ENCODE measurements at places on chromosomes 7 and 10.

GRCh38 chr7:16804674-16805439, at the start of gene AGR2:
TSS of gene AGR2 (minus strand) at chr7:16804999. CDS start at chr7:16801796, 3,203 bp downstream.
- DNase-seq = no peak

DNA sequence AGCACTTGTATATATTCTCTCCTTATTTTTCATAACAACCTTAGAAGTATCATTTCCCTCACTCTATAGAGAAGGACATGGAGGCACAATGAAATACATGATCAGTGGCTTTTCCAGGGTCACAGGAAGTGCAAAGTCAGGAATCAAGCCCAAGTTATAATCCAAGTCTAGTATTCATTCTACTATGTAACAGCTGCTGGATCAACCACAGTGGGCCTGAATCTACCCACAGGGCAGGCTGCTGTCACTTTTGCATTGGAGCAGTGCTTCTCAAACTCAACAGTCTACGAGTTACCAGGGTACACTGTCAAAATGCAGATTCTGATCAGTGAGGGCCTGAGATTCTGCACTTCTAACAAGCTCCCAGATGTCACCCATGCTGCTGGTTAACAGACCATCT, 18.3 kb downstream of the ZDHHC16 start:
- no peak for DNase-seq

DNA sequence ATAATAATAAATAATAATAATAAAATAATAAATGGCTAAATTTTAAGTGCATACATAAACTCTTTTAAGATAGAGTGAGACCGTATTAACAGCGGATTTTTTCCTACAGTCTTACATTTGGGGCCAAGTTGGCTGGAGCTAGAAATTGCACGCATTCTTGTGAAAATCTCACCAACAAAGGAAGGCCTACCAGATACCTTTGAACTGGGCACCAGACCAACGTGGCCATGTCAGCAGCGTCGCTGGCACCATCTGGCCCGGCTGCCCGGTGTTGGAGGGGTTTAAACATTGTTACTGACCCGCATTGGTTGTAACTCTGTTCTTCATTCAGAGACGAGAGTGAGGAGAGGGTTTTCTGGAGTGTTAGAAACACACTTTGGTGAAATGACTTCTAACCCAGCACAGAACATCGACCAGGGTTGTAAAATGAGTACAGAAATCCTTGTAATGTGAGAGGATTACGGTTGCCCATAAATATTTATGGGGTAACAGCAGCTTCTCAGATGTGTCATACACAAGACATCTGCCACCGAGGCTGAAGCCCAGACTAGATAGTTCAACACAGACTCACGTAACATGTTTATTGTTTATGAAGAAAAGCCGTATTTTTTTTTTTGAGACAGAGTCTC, 34.6 kb upstream of the UNCX start:
- no peak for DNase-seq

GRCh38 chr7:39949971-39950472, at the start of gene CDK13:
TSS of gene CDK13 (plus strand) at chr7:39950256. CDS start at chr7:39950642, 386 bp downstream.
- DNase-seq = peak; percentile 84

- no peak for DNase-seq
These were observed 102.9 kb upstream of the MYO3A start for GRCh38 chr10:25831080-25831479.

GRCh38 chr7:52100-52499, 140.3 kb upstream of the FAM20C start:
- DNase-seq = no peak

DNA sequence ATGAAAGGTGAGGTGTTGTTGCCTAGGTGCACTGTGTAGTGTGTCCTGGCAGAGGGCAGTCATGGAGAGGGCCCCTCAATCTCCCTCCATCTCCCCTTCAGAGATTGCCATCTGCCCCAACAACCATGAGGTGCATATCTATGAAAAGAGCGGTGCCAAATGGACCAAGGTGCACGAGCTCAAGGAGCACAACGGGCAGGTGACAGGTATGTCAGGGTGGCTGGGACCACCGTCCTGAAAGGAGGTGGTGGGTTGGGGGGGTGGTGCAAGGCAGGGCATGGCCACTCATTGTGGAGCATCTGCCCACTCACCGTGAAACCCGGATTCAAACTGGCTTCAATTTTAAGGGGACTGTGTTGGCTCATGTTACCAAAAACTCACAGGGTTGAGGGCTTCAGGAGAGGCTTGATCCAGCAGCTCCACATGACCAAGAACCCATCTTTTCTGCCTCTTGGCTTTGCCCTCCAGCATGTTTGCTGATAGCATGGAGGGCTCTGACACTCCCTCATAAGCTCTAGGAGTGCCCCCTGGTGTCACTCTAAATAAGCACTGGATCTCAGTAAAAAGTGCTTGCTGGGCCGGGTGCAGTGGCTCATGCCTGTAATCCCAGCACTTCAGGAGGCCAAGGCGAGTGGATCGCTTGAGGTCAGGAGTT, 12.2 kb downstream of the ARPC1B start:
- DNase-seq = no peak

GRCh38 chr10:49300140-49300974, 1.4 kb downstream of the C10orf71 start:
- no peak for DNase-seq

- DNase-seq = no peak
These were observed 63.9 kb upstream of the GHITM start for GRCh38 chr10:84075226-84076046.

DNA sequence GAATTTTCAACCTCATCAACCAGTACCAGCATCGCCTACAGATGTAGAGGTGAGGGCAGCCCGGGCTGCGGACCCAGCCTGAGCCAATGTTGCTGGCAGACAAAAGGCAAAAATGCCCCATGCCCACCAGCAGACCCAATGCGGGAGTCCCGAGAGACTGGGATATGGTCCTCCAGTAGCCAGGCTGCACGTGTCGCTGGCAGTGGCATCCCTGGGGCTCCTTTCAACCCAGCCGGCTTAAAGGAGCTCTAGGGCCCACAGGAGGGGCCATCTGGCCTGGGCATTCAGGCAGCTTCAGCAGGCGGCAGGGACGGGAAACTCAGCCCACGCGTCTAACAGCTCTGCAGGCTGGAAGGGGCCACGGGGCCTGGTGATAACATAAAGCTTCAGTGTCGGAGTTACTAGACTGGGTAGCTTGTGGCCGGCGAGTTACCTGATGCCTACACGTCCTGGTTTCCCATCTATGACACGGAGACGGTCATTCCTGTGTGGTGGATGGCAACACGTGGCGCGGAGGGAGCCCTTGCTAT, 70.7 kb downstream of the PROSER2 start:
- no peak for DNase-seq

DNA sequence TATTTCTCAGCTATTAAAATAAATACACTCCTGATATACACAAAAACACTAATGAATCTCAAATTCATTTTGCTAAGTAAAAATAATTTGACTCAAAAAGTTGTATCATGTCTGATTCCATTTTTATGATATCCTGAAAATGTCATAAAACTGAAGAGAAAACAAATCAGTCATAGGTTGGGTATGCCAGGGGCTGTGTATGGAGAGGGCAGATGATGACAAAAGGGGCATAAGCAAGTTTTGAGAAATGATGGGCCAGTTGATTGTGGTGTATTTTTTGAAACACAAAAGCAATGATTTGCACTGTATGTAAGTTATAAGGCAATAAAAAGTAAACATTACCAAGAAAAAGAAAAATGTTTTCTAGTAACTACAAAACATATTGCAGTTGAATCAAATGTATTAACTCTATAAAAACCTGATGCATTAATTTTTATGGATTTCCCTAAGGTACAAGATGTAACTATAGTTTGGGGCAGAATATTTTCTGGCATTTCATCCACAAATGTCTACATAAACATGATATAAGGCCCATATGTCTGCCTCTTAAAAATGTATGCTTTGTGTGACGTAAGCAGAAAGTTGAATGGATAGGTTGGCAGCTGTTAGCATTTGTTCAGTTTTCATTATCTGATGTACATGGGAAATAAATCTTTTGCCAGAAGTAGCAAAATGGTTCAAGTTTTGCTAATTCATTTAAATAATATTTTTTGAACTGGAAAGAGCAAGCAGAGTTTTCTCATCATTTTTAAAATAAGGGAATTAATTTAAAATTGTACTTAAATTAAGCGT, 35.1 kb upstream of the ING3 start:
- DNase-seq = no peak

DNA sequence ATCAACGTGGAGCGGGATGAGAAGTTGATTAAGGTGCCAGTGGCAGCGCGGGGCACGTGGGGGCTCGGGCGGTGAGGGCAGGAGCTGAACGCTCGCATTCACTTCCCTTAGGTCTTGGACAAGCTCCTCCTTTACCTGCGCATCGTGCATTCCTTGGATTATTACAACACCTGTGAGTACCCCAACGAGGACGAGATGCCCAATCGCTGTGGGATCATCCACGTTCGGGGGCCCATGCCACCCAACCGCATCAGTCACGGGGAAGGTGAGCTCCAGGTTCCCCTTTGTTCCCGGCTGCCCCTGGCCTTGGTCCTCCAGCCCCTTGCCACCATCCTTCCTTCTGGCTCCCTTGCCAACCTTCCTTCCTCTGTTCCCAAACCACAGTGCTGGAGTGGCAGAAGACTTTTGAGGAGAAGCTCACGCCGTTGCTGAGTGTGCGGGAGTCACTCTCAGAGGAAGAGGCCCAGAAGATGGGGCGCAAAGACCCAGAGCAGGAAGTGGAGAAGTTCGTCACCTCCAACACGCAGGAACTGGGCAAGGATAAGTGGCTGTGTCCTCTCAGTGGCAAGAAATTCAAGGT, 2.5 kb downstream of the UFSP1 start:
- DNase-seq = no peak

DNA sequence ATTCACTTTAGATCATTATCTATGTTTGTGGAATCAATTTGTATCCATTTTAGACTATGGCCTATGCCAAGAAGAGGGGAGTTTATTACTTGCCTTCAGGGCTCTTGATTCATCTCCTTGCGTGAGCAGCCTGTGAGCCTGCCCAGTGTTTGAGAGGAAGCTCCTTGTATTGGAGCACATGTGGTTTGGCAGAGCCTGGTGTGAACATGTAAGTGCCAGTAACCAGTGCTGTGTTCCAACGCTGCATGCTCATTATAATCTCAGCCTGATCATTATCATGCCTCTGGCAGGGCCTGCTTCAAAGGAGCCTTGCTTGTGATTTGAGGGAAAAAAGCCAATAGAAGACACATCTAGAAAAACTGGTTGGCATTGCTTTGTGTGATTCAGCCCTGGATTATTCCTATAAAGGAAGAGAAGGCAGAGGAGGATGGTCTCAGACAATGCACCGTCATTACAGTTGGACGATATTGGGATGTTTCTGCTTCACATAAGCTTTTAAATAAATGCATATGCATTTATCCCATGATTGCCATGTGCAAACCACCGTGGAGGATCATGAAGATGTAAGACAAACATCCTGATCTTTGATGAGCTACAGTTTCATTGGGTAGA, 203.4 kb upstream of the AHR start:
- DNase-seq = no peak

Data from activated naive CD8-positive, alpha-beta T cell treated with anti-CD3 and anti-CD28 coated beads, Interleukin-2, amount 50 U/mL, for 24 hours (primary cell).